ENCODE measurements at places on chromosomes 6 and 20.

- DNase-seq = no peak
Observed at GRCh38 chr6:144232832-144233230, 52.3 kb upstream of the UTRN start.

- no peak for DNase-seq
Observed at GRCh38 chr6:142258305-142258704, 43.5 kb upstream of the ADGRG6 start.

DNA sequence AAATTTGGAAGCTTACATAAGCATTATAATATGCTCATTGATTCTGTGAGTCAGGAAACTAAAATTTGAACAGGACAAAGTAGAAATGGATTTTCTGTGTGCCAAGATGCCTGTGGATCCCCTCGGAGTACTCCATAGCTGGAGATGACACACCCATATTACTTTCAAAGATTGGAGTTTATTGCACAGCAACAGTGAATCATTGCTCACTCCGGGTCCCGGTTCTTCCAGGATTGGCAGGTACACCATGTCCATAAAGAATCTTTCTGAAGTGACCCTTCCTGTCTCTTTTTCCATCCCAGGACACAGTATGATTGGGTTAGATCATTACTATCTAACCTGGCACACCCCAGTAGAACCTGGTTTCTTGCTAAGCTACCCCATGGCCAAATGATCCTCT, 2.7 kb upstream of the BTN2A2 start:
- no peak for DNase-seq

DNA sequence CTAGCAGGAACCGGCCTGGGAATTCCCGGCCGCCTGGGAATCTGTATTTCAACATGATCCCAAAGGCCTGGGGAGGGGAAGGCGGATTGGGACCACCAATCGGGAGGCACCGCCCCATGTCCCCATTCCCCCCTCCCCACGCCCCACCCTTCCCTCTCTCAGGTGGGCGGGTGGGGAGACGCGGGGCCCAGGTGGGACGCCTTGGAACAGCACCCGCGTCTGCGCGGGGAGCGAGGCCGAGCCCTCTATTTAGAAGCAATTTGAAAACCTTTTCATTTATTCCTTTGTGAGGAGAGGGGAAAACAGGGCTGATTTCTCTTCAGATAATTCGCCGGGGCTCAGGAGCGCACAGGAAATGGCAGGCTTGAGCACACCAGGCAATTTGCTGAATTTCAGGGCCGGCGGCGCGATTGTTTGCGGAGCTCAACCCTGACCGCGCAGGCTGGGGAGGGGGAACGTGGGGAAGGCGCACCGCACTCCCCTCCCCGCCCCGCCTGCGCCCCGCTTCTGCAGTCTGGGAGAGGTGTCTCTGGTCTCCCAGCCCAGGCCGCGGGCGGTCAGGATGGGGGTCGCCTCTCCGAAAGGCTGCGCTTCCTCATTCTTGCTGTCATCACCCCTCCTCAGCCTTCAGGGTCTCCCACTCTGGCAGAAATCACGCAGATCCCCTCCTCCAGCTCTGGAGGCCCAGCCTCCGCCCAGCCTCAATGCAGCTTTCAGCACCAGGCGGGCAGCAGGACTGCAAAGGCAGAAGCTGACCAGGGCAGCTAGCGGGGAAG, 170.0 kb downstream of the GRM4 start:
- DNase-seq = no peak

DNA sequence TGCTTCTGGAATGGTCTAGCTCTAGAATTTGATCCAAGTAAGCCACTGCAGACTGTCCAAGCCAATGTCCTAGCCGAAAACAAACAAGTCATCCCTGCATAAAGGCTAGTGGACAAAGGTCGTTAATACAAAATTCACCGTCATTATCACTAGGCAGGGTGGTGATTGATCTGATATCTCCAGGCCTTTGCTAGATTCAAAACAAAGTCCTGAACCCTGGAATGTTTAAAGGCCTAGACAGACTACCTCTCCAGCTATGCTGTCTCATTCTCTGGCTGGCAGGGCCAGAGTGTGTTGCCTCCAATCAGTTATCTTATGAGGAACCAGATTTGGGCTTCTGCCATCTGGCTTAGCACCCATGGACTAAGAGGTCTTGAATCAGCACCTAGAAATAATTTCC, 38.3 kb downstream of the MAP7 start:
- no peak for DNase-seq

GRCh38 chr6:147653631-147654030, 145.1 kb downstream of the SAMD5 start:
- DNase-seq = no peak

DNA sequence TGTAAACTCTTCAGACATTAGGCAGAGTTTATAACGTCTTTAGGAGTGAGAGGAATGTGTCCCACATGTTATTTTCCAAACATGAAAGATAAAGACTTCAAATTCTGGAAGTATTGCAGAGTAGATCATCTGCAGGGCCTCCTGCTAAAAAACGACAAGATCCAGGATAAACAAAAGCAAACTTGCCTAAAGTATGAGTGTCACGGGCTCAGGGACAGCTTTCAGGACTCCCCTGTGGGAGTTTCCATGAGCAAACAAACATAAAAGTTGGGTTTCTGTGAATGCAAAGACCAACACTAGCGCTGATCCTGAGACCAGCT, 76.9 kb downstream of the TXNDC5 start:
- no peak for DNase-seq

- no peak for DNase-seq
Observed at GRCh38 chr20:64198347-64198746, 34.1 kb downstream of the MYT1 start.

DNA sequence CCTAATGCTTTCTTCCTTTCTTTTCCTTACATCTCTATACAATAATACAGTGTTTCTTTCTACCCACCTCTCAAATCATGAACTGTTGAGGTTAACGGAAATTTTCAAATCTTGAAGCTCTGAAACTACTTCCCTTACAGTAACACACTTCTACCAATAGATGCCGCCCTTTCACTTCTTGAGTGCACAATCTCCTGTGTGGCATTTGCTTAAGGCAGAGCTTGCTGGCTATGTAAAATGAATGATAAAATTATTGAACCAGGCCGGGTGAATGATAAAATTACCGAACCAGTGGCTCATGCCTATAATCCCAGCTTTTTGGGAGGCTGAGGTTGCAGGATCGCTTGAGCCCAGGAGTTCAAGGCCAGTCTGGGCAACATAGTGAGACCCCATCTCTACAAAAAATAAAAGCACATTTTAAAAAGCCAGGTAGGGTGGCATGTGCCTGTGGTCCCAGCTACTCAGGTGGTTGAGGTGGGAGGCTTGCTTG, 56.8 kb downstream of the KCNS1 start:
- peak; percentile 19 for DNase-seq

- no peak for DNase-seq
Observed at GRCh38 chr20:32943490-32944052, 60.7 kb downstream of the SUN5 start.

- no peak for DNase-seq
Observed at GRCh38 chr6:104809116-104809515, 50.6 kb downstream of the HACE1 start.

GRCh38 chr6:130434174-130434873, 68.5 kb downstream of the TMEM200A start:
- no peak for DNase-seq

GRCh38 chr6:25327432-25327831, 48.3 kb downstream of the CARMIL1 start:
- DNase-seq = no peak

- no peak for DNase-seq
Observed at GRCh38 chr20:61756966-61757677, 308.6 kb downstream of the TAF4 start.

- DNase-seq = no peak
Observed at GRCh38 chr20:15857173-15857784, 716.0 kb downstream of the KIF16B start.

DNA sequence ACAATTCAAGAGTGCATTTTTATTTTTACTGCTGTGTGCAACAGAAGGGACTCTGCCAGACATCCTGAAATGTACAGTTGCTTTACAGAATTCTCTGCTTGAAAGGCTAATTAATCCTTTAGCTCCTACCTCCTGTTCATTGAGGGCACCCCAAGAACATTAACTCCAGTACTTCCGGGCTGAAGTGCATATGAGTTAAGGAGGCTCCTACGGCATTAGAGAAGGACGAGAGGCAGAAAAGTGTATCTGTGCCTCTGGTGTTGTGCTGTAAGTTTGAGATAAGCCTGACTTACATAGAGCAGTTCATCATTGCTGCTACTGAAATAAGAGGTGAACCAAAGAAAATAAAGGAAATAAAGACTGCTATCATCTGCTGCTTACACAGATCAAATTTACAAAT, 609.3 kb upstream of the ADGRB3 start:
- DNase-seq = no peak

- DNase-seq = no peak
Observed at GRCh38 chr20:54623991-54624569, 148.7 kb downstream of the DOK5 start.

GRCh38 chr6:11711003-11711983, 67.3 kb downstream of the ADTRP start:
- no peak for DNase-seq

DNA sequence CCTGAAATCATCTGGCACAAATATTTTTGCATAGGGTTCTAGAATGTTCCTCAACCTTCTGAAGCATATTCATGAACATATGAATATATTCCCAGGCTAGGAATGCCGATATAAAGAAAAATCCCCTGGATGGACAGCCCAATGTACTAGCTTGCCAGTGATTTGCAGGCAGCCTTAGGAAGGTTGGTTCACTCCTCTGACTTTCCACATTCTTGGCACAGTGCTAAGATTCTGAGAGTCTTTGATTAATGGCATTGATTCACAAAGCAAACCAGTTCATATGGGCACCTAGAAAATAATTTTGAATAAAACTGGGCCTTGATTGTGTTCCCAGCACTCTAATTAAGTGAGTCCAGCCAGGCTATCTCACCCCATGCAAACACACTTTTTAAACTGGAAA, 56.9 kb upstream of the ENPP4 start:
- DNase-seq = no peak

GRCh38 chr6:95693108-95693507, 115.8 kb downstream of the MANEA start:
- DNase-seq = no peak

DNA sequence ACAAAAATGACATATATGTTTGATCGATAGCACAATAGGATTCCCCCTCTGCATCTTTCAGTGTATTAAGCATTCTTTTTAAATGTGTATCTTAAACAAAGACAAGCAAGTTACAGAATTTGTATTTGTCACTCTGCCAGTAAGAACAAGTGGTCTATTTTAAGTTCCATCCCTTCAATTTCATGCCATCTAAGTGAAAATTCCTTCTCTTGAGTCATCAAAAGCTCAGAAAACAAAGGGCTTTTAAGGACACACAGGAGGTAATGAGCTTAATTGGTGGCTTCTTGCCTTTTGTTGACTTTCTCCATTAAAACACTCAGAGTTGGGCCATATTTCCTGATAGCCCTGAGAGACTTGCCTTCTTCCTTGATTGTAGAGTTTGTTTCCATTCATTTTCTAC, 547.8 kb downstream of the TENT5A start:
- DNase-seq = no peak

- no peak for DNase-seq
Observed at GRCh38 chr6:126312013-126312665, 27.8 kb upstream of the CENPW start.

DNA sequence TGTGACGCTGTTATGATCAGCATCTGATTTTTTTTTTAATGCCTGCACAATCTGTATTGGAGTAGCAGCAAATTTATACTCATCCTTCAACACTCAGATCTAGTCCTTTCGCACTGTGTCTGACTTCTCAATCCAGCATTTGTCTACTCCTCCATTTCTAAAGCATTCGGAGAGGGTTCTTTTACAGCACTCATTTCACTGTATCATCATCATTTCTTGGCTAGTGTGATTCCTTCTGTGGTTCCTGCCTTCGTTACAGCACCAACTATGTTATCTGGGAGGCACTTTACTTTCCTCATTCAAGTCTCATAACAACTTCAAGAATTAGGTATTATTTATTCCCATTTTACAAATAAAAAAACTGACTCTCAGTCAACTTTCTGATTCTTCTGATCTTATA, 18.0 kb downstream of the NUDT3 start:
- DNase-seq = no peak

DNA sequence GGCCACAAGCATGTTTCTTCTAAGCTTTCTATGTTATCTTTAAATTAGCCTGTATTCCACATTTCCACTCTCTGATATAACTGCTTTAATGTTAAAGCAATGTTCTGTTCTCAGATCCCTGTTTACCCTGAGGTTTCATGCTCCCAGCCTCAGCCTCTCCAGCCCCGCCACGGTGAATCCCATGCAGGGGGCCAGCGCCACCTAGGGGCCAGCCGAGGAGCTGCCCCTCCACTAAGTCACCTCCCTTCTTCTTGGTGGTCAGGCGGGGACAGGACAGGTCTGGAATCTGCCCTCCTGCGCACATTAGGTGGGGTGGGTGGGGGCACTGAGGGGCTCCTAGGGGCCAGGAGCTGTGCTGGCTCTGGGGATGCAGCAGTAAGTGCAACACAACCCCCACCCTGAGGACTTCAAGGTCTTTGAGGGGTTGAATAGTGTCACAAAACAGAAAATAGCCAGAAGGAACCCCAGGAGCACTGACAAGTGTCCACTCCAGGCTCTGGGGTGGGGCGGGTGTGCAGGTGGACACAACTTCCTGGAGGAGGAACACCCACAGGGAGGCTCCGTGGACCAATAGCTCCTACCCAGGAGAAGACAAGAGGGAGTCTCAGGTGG, 61.6 kb downstream of the RAB44 start:
- peak; percentile 77 for DNase-seq

DNA sequence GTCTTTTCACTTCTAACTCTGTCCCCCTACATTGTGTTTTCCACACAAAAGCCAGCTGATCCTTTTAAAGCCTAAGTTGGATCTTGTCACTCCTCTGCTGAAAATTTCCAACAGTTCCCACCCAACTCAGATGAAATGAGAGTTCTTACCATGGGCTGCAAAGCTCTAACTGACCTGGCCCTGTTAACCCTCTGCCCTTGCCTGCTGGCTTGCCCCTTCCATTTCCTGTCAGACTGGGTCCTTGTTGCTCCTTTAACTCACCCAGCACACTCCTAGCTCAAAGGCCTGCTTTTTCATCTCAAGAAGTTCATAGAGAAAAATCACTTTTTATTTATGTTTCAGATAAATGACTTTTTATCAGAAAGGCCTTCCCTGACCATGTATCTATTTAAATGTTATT, 66.5 kb upstream of the HEY2 start:
- no peak for DNase-seq

DNA sequence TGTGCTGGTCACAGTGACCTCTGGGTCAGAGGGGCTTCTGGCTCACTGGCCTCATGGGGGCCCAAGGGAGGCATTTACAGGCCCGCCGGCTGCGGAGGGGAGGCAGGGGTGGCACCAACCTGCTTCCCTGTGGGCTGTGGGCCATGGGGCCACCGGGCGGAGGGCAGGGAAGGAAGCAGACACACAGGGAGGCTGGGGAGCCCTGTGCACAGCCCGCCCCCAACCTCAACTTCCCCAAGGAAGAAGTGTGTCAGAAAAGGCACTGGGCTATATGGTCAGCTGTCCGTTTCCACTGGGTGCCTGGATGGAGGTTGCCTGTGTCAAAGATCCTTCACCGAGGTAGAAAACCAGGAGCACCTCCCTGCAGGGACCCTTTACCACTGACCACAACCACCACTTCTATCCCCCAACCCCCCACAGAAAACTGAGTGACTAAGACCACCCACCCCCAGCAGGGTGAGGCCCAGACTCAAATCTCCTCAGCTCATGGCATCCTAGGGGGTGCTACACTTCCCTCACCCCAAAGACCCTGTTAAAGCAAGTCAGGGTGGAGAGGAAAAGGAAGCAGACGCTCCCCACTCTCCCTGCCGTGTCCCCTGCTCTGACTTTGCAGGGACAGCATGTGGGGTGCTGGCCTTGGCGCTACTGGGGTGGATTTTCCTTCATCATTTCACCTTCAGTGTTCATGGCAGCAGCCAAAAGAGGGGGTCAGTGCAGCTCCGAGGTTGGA, 5.6 kb downstream of the CST3 start:
- DNase-seq = peak; percentile 28

- no peak for DNase-seq
Observed at GRCh38 chr20:4383961-4384360, 337.7 kb upstream of the PRND start.

Measured in hippocampal formation (tissue), 2 donors.